NCI-H69 (cell line): ENCODE measurements at places on chromosomes 5 and 9.
A peak's percentile ranks its signal among the peaks of the same experiment; 100 is the strongest.

DNA sequence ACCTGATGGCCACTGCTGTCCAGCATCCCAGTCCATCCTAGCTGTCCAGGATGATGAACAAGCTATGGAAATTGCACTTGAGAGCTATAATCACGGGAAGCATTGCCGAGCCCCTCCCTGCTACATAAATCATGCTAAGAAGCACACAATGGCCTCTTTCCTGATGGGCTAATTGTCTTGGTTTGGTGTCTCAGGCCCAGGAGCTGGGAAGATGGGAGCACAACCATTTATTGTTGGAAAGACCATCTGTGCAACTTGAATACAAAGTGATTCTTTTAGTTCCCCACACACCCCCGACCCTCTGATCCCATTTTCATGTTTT lies 80.4 kb downstream of the RGS3 start:
- peak; percentile 78 for DNase-seq

DNA sequence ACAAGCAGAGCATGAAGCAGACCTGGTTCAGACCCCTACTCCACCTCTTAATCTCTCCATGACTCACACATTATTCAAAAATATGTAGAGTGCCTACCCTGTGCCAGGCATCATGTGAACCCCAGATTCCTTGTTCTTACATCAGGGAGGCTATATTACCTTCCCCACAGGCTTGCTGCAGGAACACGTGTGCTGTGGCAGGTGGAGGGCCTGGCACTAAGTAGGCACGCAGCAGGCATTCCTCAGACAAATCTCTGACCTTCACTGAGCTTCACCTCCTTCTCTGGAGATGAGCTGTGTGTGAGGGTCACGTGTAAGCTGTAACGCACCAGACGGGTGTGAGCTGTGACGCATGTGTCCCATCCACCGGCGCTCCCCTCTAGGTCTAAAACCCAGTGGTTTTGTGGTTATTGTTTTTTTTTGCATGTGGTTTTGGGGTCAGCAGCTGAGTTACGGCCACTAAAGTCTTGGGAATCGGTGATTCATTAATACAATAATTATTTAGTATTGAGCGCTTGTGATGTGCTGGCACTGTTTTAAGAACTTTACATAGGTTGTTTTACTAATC lies 30.3 kb downstream of the ANGPTL2 start:
- no peak for DNase-seq

DNA sequence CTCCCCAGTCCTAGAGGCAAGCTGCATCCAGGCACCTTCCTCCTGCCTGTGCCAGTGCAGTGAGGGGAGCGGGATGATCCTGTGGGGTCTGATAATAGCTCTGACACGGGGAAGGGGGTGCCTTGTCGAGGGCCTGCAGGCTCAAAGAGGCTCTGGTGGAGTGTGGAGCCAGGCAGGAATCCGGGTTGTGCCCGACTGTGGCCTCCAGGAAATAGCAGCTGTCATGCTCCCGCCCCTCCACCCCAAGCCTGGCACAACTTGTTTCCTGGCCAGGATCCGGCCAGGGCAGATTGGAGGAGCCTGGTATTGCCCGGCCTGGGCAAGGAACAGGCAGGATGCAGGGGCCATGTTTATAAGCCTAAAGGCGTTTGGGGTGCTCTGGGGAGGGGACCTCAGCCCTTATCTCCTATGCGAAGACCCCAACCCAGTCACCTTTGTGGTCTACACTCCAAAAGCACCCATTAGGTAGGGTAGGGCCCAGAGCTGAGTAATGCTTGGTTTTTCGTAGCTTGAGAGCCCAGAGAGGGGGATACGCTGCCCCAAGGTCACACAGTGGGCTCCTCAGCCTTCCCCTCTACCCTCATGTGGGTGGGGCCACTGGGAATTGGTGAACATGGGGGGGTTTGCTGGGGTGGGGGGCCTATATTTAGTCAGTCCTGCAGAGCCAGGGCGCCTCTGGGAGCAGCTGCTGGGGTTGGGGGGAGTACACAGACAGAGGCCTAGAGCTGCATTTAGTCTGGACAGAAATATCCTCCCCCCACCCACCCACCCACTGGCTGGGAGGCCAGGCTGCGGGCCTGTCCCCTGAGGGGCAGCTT lies 12.2 kb downstream of the CXXC5 start:
- peak; percentile 52 for DNase-seq

DNA sequence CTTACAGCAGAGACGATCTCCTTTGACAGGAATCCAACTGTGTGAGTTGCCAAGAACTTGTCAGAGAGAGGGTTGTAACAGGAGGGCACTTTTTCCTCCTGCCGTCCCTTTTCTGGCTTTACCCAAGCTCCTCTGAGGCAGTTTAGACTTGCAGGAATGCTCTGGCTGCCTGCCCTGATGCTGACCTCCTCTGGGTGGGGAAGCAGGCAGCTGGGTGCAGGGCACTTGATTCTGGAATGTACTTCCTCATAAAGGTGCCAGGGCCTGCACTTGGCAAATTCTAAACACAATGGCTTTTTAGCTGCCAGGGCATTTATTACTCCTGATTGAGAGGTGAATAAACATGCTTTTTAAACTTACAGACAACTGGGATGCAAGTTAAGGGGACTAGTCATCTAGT lies 190.4 kb downstream of the EPB41L4A start:
- peak; percentile 49 for DNase-seq

- peak; percentile 34 for DNase-seq
Observed at GRCh38 chr5:51567636-51568035, 184.4 kb downstream of the ISL1 start.

DNA sequence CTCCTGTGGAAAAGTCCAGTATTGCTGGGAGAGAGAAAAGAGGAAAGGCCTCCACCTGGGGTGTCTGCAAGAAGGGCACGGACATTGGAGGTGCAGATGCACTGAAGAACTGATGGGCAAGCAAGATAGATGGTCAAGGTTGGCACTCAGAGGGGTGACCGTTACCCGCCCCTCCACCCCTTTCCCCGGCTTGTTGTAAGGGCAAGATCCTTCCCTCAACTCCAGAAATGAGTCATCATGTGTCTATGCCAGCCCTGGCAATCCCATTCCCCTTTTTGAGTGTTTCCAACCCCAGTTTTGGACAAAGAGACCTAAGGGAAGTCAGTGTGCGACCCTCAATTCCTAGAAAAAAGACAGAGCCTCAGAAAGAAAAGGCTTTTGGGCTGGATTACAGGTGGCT lies 34.9 kb upstream of the ATP6V1G1 start:
- DNase-seq: no peak

GRCh38 chr5:132387640-132388117 lies 18.2 kb downstream of the SLC22A5 start:
- DNase-seq: no peak
